ENCODE measurements at places on chromosomes 16 and 17.

- DNase-seq, result no peak
Observed at GRCh38 chr17:35745749-35746320, 7.2 kb downstream of the GAS2L2 start.

DNA sequence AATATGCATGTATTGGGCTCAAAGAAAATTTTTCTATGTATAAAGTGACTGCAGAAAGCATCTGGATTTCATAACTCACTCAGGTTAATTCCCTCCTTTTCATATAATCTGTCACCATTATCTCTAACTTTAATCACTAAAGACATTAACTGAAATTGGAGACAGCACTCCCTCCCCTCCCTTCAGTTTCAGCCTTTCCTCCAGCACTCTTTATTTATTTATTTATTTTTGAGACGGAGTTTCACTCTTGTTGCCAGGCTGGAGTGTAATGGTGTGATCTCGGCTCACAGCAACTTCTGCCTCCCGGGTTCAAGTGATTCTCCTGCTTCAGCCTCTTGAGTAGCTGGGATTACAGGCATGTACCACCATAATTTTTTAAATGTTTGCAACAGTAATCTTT is 43.1 kb downstream of the CDH8 start:
- DNase-seq, result no peak

- DNase-seq, result no peak
Observed at GRCh38 chr17:64441772-64442540, 7.0 kb upstream of the MILR1 start.

DNA sequence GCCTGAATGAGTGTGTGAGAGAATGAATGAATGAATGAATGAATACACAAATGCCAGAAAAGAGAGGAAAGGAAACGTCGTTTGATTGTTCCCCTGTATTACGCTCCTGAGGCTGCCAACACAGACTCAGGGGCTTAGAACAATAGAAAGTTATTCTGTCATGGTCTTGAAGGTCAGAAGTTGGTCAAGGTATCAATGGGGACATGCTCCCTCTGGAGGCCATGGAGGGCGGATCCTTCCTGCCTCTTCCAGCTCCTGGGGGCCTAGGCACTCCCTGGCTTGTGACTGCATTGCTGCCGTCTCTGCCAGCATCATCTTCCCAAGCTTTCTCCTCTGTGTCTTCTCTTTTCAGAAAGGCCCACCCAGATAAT is 1.5 kb upstream of the SLC38A8 start:
- peak; percentile 14 for DNase-seq

GRCh38 chr16:10667239-10667638 is 27.5 kb downstream of the TEKT5 start:
- no peak for DNase-seq

- peak; percentile 81 for DNase-seq
Observed at GRCh38 chr17:58232707-58233156, 5.7 kb upstream of the LPO start.

- no peak for DNase-seq
Observed at GRCh38 chr16:9092978-9093344, 1.5 kb downstream of the HAPSTR1 start.

DNA sequence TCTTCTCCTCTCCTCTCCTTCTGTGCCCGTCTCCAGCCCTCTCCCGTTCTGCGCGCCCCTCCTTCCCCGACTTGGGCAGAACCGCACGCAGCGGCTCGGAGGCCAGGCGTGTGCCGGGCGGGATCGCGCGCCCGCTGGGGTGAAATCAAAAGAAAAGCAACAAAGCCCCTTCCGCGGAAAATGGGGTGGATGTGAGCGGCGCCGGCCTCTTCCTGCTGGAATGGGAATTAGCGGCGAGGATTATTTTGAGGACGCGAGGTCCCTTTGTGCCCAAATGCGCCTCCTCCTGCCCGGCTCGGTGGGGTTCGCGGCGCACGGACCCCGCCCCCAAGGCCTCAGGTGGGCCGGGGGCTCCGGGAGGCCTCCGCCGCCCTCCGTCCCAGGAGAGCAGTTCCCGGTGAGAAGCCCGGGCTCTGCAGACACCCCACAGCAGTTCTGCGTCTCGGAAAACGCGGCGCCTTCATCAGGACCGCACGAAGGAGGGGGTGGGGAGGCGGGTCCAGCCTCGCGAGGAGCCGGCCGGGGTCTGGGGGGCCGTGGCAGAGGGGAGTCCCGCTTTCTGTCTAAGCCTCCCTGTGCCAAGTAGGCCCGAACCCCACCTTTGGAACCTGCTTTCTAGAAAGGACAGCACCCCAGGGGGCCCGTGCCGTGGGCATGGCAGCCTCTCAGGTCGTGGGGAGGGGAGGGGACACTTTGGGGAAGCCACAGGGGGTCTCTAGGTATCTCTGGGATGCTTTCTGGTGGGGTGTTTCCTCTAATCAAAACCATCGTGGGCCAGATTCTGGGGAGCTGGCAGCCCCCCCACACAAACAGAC is 91.0 kb upstream of the CBX4 start:
- no peak for DNase-seq

GRCh38 chr17:30226878-30227277 is 8.6 kb downstream of the SLC6A4 start:
- DNase-seq, result peak; percentile 50

- no peak for DNase-seq
Observed at GRCh38 chr16:50908468-50908867, 166.6 kb downstream of the CYLD start.

GRCh38 chr17:44846206-44846605 is 1.5 kb upstream of the HIGD1B start:
- DNase-seq, result no peak

GRCh38 chr16:78926723-78927210 is 673.8 kb downstream of the MAF start:
- DNase-seq, result no peak

DNA sequence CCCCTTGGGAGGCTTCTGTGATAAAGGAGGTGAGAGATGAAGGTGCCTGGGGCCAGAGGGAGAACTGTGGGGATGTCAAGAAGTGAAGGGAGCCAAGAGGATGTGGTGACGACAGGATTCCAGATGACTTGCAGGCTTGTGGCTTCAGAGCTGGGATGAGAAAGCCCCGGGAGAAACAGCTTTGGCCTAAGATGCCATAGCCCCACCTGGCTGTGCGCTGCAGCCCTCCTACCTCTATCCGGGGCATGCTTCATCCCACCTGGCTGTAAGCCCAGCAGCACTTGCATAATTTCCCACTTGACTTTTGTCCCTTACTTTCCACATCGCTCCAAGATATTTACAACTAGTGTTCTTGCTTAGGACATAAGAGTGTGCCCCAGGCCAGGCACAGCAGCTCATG is 29.3 kb downstream of the GINS3 start:
- peak; percentile 40 for DNase-seq

- no peak for DNase-seq
Observed at GRCh38 chr16:4467916-4468315, 6.5 kb downstream of the NMRAL1 start.

GRCh38 chr17:1077986-1078711 is 81.2 kb downstream of the TIMM22 start:
- no peak for DNase-seq

DNA sequence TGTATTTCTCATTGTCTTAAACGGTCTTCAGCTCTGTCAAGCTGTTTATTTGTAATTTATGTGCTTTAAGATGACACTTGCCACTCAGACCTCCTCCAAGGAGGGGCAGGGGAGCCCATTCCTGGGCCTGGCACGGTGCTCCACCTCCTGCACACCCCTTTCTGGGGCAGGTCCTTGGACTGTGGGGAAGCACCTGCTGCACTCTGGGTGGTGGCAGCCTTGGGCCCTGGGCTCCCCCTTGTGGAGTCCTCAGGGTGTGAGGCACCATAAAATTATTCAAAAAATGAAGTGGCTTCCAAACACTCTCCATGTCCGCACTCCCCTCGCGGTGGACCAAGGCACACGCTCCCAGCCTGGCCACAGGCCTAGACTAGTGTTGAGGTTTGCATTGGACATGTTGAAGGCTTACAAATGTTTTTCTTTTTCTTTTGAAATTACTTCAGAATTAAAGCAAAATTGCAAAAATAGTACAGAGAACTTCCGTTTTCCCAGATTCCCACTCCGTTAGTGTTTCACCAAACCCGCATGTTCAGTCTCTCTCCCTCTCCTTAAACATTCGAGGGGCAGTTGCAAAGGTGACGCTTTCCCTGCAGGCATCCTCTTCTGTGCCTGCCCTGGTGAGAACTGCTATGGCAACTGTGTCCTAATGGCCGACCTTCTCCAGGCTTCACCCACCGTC is 32.4 kb downstream of the FOXK2 start:
- peak; percentile 76 for DNase-seq

GRCh38 chr16:4404247-4404966 is 12.0 kb downstream of the CORO7 start:
- no peak for DNase-seq

- DNase-seq, result no peak
Observed at GRCh38 chr16:15856901-15857698, at the start of gene MYH11. TSS of gene MYH11 (minus strand) at chr16:15857028. CDS start at chr16:15838252, 18,776 bp downstream.

GRCh38 chr17:2303204-2304188 is at the start of the genes SMG6 and SRR:
TSS of gene SMG6 (minus strand) at chr17:2303785. CDS start at chr17:2303720, 65 bp downstream.
TSS of gene SRR (plus strand) at chr17:2303950. CDS start at chr17:2315561, 11,611 bp downstream.
- DNase-seq, result peak; percentile 90

- no peak for DNase-seq
Observed at GRCh38 chr17:58918884-58919283, 163.2 kb downstream of the PPM1E start.

DNA sequence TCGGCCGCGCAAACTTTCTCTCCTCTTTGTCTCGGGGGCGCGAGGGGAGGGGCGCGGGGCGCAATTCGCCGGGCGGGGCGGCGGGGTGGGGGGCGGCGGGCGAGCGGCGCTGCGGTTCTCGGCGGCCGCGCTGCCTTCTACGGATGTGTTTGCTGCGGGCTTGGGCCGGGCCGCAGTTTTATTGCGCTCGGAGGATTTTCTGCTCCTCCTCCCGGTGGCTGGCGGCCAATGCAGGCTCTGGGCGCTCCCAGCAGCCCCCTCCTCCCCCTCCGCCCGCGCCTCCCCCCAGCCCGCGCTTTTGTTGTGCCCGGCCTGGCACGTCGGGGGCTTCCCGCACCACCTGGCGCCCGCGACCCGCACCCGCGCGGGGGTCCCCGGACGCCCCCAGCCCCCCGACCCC is at the start of gene TIMP2:
Gene TIMP2 (minus strand): TSS at position 154 of the 400 bp plus-strand sequence. CDS start 299 bp downstream, outside the sequence.
- peak; percentile 88 for DNase-seq

DNA sequence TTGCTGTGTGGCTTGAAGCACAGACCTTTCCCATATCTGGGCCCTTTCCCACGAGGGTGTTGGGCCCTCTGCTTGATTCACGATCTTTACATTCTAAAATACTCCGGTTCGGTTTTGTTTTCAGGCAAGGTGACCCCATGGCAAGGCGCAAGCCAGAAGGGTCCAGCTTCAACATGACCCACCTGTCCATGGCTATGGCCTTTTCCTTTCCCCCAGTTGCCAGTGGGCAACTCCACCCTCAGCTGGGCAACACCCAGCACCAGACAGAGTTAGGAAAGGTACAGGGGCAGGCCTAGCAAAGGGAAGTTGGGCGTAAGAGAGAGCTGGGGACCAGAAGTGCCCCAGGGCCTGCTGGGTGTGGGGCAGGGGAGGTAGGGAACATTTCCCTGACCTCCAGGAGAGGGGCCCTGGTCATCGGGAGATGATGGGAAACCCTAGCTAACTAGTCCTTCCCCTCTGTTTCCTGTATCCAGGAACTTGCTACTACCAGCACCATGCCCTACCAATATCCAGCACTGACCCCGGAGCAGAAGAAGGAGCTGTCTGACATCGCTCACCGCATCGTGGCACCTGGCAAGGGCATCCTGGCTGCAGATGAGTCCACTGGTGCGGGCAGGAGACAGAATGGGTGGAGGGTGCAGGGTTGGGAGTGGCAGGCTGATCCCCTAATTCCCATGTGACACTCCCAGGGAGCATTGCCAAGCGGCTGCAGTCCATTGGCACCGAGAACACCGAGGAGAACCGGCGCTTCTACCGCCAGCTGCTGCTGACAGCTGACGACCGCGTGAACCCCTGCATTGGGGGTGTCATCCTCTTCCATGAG is 1.4 kb downstream of the ALDOA start:
- no peak for DNase-seq

GRCh38 chr17:13740686-13741085 is 139.0 kb upstream of the HS3ST3A1 start:
- DNase-seq, result peak; percentile 38

- no peak for DNase-seq
Observed at GRCh38 chr17:82816358-82816757, 23.5 kb downstream of the ZNF750 start.

GRCh38 chr16:3992297-3993051 is 112.0 kb upstream of the CREBBP start:
- DNase-seq, result no peak

GRCh38 chr17:17946093-17946492 is 26.1 kb downstream of the TOM1L2 start:
- no peak for DNase-seq

DNA sequence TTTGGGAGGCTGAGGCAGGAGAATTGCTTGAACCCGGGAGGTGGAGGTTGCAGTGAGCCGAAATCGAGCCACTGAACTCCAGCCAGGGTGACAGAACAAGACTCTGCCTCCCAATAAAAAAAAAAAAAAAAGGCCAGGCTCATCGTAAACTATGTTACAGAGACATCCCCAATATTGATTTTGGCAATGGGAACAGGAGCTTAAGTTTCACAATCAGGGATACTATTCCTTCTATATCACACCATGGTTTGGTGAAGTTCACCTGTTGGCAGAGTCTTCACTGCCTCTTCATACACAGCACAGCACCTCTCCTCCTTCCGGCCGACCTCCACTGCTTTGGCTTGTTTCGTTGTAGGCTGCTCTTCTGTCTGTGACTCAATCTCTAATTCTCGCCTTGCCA is 21.2 kb downstream of the UTP6 start:
- no peak for DNase-seq

DNA sequence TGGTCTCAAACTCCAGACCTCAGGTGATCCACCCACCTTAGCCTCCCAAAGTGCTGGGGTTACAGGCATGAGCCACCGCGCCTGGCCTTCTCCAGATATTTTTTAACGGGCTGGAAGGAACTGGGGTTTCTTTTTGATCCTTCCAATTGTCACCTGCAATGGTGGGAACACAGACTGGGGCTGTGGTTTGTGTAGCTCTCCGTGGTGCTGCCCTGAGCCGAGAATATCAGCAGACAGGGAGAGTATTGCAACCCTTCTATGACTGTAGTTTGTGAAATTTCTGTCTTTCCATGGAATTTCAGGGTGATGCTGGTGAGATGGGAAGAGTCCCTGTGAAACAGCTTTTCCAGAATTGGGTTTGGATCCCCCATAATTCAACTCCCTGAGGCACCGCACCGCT is 263.5 kb downstream of the ENGASE start:
- no peak for DNase-seq

- DNase-seq, result no peak
Observed at GRCh38 chr16:55391760-55392375, 67.9 kb downstream of the IRX6 start.

GRCh38 chr16:89525146-89525913 is 17.1 kb downstream of the SPG7 start:
- DNase-seq, result no peak

- no peak for DNase-seq
Observed at GRCh38 chr16:2464333-2464732, 4.4 kb downstream of the TEDC2 start.

- no peak for DNase-seq
Observed at GRCh38 chr17:64390044-64390443, 616 bp downstream of the PECAM1 start.

All from EL (cell line).